ENCODE measurements at places on chromosomes 7 and 10.

GRCh38 chr10:86955501-86956194 is 1.8 kb downstream of the MMRN2 start:
- DNase-seq: no peak

DNA sequence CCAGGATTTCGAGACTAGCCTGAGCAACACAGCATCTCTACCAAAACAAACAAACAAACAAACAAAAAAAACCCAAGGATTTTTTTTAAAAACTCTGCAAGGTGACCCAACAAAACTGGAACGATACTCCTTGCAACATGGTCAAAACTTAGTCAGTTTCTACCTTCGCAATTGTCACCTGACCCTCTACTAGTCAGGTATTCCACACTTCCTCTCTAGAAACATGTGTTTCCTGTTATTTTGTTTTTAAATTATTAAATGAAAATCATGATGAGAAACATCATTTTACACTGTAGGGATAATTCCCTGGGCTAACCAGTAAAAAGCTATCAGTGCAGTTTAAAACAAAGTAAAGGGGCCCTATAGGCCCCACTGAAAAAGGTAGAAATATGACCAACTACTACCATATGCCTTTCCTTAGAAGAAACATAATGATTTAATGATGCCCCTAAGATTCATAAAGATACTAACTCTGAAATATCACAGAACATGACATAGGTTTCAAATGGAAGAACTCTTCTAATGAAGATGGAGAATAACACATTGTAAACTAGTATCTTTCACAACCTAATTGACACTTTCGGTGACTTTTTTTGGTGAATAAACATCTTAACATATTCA is 8.7 kb downstream of the BRAF start:
- DNase-seq: no peak

- DNase-seq: no peak
Measured at GRCh38 chr10:34739915-34740314, 75.2 kb downstream of the PARD3 start.

- DNase-seq: no peak
Measured at GRCh38 chr10:77313066-77313750, 324.4 kb downstream of the KCNMA1 start.

GRCh38 chr7:130084037-130084875 is 13.9 kb downstream of the KLHDC10 start:
- DNase-seq: no peak

DNA sequence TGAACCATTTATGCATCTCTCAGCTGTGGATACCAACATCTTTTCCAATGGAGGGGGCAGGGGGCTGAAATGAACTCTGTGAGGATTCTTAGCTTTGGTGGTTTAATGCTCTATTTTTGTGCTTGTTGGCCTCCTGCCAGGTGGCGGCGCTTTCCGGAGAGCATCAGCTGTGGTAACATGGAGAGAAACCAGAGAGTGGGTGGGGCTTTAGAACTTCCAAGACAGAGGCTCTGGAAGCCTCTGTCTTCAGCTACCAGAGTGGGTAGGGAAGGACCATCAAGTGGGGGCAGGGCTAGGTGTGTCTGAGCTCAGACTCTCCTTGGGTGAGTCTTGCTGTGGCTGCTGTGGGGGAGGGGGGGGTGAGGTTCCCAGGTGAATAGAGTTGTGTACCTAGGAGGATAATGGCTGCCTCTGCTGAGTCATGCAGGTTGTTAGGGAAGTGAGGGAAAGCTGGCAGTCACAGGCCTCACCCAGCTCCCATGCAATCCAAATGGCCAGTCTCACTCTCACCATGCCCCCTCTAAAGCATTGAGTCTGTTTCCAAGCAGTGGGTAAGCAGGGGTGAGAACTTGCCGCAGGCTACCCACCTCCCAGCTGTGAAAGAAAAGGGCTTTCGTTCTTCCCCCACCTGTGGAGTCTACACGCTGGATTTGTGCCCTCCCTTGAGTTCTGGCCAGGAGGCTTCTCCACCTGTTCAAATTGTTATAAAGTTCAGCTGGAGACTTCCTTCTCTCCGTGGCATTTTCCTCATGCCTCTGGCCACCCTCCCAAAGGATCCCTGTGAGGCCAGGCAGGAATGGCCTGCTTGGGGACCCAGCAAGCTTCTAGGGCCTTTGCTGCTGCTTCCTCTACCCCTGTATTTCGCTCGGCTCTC is 527.0 kb downstream of the NEBL start:
- DNase-seq: no peak

- no peak for DNase-seq
Measured at GRCh38 chr10:29681676-29682448, 47.1 kb upstream of the SVIL start.

DNA sequence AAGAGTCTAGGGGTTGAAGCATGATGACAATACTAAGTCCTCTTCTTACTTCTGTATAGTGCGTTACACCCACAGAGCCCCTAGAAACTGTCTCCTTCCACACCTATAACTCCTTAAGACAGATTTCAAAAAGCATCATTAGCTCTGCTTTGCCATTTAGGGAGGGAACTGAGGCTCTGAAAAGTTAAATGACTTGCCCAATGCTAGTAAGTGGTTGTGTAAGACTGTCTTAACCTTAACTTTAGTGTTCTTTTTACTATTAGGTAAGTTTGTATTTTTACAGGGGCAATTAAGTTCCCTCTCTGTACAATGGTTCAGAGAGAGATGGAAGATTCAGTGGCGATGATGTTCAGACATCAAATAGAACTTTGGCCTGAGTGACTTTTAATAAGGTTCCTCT is 72.7 kb upstream of the ASAH2 start:
- DNase-seq: no peak

GRCh38 chr7:146201945-146202344 is 85.3 kb downstream of the CNTNAP2 start:
- no peak for DNase-seq

DNA sequence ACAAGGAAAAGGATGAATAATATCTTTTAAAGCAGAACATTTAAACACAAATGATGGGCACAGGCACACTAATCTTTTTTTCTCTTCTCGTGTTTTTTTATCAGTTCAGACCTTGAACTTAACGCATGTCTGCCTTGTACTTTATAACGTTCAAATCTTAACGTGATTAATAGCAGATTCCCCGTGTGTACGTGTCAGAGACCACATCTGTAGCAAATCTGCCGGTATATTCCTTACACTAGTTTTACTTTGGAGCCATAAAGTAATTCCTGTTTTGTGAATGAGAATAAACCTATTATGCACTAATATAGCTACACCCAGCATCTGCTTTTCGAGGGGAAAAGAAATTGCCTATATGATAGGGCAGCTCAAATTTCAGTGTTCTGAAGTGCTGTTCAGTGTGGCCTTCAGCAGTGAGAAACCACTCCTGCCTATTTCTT is 166.0 kb upstream of the TCF7L2 start:
- DNase-seq: no peak

- no peak for DNase-seq
Measured at GRCh38 chr7:98233219-98234070, 18.6 kb downstream of the TECPR1 start.

- no peak for DNase-seq
Measured at GRCh38 chr10:14340051-14340744, 9.5 kb upstream of the FRMD4A start.

GRCh38 chr10:77494756-77495541 is 142.7 kb downstream of the KCNMA1 start:
- DNase-seq: no peak

DNA sequence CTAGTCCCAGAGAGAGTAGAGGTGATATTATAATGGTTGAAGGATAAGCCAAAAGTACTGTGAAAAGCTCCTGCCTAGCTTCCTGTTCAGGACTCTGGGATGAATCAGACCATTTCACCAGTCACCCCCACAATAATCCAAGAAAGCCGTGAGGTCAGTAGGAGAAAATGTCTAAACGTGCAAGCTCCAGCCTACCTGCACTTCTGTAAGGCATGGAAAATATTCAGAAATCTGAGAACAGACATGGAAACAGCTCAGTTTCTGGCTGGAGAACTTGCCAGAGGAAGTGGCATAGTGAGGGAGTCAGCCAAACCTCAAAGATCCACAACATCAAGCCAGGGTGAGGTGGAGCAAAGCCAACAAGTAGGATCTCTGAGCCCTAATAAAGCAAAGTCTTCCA is 58.2 kb downstream of the ELAPOR2 start:
- no peak for DNase-seq

GRCh38 chr10:4622384-4622783 is 203.6 kb upstream of the AKR1E2 start:
- no peak for DNase-seq

DNA sequence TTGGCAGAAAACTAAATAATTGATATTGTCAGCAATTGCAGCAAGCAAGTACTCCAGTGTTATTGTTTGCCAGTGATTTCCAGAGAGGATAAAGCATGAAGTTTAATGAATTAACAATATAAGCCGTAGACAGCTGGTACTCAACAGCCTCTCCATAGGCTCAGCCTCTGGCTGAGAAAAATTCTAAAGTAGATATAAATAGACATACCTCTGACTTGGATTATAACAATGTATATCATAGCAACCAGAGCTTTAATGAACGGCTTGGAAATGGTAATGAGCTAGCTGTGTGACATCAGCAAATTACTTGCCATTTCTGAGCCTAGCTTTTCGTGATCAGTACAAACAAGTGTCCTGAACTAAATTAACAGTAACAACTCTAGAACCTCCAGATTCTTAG is 1055.4 kb upstream of the AUTS2 start:
- DNase-seq: no peak

DNA sequence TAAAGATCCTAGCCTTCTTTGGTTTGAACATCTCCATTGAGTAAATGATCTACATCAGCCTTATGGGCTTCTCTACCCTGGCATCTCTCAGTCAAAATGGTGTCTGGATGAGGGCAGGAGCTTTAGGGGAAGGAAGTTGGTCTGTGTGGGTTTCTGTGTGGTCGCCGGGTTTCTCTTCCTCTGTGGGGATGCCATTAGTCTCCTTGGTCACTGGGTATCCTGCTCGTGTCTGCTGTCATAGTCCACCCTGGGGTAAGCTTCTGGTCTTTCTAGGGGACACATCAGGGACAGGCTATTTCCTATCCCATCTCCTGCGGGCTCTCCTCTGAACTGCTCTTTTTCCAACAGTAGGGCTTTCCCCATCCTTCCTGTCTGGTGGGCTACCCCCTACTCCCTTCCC is 150.3 kb upstream of the NPY start:
- DNase-seq: no peak

GRCh38 chr7:130366564-130366963 is 13.7 kb upstream of the CPA1 start:
- DNase-seq: no peak

- DNase-seq: no peak
Measured at GRCh38 chr7:2820508-2820934, 23.6 kb downstream of the GNA12 start.

DNA sequence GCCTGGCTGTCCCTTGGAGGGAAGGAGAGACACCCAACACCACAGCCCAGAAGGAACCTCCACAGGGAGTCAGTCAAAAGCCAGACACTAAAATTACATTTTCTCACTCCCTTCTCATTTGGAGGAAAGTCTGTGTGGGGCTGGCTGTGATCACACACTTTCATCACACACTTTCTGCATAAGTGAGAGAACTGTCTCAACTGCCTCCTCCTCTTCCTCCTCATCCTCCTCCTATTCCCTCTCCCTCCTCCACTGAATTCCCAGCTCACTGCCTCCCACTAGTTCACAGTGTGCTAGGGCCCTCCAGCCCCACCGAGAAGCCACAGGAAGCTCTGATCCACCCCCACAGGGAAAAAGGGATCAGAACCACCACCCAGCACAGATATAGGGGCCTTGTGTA is 91.6 kb downstream of the KCNMA1 start:
- no peak for DNase-seq

DNA sequence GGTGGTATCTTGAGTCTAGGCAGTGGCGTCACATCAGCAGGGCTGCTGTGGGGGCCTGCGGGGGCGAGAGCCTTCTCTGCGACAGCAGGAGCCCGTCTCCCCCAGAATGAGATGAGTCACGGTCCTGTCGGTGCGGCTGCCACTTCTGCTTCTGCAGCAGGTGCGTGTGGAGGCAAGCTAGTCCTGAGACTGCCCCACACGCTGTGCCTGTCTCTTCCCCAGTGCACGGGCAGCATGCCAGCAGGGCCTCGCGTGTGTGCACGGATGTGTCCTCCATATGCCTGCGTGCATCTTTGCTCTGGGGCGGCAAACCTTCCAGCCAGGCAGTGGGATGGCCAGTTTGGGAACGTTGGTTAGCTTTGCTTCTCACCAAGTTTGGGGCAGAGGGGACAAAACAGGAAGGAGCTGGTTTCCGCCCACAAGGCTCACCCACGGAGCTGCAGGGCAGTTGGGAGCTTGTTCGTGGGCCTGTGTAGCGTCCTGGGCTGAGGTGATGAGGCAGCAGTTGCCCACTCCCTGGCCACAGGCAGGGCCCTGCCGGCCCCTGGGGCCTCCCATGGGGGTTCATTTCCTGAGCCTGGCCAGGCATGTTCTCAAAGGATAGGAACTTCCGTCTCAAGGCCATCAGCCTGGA is 60.8 kb upstream of the PPIF start:
- DNase-seq: peak; percentile 36
